Tongue (tissue), 3 donors: ENCODE measurements at places on chromosomes 7 and 10.
A peak's percentile ranks its signal among the peaks of the same experiment; 100 is the strongest.

DNA sequence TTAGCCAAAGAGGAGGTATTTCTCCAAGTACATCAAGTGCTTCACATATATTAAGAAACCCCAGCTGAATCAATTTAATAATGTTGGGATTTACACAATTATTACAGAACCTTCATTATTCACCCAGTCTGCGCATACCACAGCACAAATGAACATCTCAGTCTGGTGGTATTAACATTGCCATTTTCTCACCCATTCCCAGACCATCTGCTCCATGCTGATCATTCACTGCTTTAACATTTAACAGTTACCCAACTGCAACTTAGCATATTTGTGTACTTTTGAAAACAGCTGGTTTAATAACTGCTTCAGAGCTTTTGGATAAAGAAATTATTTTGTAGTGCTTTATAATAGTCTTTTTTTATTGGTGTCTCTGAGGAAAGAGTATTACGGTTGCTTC lies 1072.1 kb downstream of the NXPH1 start:
- DNase-seq = no peak

GRCh38 chr7:75776295-75776971 lies 4.4 kb upstream of the CCL26 start:
- DNase-seq = no peak

DNA sequence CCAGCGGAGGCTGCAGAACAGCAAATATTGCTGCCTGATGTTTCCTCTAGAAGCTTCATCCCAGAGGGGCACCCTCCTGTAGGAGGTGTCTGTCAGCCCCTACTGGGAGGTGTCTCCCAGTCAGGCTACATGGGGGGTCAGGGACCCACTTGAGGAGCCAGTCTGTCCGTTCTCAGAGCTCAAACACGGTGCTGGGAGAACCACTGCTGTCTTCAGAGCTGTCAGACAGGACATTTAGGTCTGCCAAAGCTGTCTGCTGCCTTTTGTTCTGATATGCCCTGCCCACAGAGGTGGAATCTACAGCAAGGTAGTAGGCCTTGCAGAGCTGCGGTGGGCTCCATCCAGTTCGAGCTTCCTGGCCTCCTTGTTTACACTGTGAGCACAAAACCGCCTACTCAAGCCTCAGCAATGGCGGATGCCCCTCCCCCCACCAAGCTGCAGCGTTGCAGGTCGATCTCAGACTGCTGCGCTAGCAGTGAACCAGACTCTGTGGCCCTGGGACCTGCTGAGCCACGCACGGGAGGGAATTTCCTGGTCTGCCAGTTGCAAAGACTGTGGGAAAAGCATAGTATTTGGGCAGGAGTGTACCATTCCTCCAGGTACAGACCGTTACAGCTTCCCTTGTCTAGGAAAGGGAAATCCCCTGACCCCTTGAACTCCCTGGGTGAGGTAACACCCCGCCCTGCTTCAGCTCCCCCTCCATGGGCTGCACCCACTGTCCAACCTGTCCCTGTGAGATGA lies 17.7 kb upstream of the MINDY3 start:
- DNase-seq = no peak

- DNase-seq = no peak
Observed at GRCh38 chr7:30887464-30887872, 24.2 kb upstream of the AQP1 start.

DNA sequence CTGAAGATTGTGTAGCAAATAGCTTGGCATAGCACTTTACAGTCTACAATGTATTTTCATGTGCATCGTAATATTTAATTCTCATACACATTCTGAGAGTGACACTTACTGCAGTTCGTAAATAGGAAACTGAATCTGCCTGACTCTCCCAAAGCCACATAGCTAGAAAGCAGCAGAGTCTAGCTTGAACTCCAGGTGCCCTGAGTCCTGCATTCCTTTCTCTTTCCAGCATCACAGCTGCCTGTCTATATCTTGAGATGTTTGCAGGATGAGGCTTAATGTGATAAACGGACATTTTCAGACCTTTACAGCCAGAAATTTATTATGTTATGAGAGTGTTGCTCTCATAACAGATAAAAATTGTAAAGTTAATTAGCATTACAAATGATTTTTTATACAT lies 132.9 kb upstream of the PLXDC2 start:
- peak; percentile 37 for DNase-seq

- no peak for DNase-seq
Observed at GRCh38 chr7:150732786-150733481, 4.3 kb upstream of the GIMAP5 start.

DNA sequence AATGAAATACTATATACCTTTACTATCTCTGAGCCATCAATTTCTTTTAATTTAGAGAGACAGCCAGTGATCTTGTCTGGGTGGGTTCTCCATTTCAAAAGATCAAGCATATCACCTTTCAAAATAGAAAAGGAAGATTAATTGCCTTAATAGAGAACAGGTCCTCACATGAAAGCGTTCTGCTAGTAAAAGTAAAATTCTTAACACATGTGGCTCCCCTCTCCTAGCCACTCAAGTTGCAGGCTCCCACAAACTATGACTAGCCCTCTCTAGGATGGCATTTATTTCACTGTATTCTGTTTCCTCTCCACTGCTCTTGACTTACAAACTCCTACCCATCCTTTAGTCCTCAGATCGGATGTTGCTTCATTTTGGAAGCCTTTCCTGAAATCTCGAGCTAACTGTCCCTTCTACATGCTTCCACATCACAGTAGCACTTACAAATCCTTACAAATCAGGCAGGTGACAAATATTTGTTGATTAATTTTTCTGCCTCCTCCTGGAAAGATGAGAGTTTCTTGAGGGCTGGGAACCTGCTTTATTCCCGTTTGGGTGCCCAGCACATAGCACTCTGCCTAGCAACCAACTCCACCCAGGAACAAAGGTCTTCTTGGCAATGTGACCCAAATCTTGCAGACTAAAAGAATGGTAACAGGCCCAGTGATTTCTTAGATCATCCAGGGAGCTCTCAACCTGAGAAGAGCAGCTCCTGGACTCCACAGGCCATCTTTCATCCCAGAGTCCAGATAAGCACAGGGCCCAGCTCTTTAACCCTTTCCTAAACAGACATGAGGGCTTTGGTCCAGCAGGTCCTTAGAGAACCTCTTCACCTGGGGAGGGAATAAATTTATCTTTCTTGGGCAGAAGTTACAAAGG lies 310.4 kb upstream of the IMMP2L start:
- DNase-seq = no peak

GRCh38 chr7:14407246-14408015 lies 418.0 kb upstream of the ETV1 start:
- no peak for DNase-seq

DNA sequence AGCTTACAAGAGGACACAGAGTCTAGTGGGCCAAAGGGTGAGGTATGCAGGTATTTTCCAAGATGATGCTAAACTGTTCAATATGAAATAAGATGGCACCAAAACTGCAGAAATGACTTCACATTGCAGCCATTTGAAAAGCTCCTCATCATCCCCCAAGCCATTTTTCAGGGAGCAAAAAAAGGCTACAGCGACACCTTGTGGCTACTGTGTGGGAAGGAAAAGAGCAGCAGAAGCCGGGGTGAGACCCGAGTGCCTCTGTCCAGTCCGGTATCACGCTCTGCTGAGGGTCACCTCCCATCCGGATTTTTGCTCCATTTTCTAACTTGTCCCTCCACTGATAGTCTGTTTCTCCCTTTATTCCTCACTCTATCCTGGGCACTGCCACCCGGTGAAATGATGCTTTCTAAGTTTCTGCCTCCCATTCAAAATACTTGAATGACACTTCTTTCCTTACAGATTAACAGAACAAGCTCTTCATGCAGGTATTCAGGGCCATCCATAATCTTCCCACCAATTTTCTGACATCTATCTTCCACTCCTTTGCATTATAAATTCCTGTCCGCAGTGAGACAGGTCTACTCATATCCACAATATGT lies 220.2 kb downstream of the DGKI start:
- peak; percentile 62 for DNase-seq

DNA sequence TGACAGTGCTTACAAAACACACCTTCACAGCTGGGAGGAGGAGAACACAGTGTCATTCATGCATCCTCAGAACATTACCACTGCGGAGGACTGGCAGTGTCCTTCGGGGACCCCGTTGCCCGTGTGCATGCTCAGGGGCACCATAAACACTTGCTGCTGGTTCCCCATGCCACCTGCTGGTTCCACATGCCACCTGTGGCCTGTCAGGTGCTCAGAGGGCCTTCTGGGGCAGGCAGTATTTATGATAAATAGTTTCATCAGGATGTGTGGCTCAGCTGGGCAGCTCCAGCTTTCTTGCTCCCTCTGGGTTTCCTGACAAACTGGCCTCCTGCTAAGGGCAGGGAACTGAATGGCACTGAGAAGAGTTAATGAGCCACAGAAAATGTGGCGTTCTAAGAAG lies 32.1 kb downstream of the CELF2 start:
- DNase-seq = no peak

- DNase-seq = no peak
Observed at GRCh38 chr10:49165821-49166483, 22.2 kb downstream of the TMEM273 start.

DNA sequence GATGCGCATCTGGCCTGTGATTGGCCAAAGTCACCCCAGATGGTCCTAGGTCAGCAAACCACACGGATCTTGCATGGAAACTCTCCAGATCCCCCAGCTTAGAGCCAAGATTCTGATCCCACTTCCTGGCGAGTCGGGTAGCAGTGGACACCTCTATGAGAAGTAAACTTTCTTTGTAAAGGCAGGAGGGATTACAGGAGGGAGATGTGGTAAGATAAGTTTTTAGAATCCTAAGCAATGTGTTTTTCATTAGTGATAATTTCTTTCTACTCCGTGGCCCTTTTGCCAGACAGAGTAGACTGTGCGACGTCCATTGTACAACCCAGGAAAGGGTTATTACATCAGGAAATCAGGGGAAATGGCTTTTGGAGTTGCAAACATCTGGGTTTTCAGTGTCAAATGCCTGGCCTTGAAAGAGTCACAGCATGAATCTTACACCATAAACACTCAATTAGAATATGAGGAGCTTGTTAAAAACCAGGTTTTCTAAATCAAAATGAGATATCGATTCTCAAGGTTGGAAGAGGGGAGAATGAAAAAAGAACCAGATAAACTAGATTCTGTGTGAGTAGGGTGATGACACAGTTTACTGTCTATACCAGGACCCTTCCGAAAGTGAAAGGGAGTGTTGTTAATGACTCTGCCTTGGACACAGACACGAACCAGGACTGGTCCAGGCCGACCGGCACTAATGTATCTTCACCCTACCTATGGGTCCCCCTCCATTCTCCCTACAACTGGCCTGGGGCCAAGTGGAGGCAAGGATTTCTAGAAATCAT lies 61.9 kb upstream of the WAC start:
- DNase-seq = no peak
